ENCODE measurements at places on chromosomes 3 and 15.

DNA sequence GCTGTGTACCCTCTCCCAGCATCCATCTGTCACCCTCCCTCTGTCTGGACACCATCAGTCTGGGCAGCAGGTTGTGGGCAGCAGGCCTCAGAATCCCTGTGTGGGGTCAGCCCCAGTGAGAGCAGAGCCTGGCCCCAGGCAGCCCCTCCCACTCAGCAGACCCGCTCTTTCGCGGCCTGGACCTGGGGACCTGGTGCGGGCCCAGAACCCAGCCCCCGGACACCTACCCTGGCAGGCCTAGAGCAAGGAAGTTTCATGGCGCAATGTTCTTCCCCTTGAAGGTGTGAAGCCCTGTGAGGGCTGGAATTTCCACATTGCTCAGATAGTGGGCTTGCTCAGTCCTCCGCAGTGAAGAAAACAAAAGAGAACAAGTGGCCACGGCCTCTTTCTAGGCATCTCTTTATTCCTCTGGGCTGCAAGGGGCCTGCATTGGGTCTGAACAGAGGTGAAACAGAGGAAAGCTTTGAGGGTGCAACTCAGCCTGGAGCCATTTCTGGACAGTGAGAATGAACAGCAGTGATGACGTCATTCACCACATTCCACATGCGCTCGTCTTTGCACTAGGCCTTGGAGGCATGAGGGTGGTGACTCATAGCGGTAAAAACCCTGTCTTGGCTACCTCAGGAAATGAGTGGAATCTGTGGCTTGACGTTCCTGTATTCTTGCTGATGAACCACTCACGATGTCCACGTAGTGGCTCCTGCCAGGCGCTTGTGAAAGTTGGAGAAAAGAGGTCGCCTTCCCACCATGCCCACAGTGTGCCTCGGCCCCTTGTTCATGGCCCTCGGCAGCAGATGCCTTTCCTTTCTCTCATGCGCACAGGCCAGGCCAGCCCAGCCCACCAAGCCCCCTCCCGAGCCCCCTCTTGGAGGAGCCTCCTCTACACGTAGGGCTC, 66.1 kb downstream of the SLC30A4 start:
- DNase-seq: peak; percentile 85

- DNase-seq: no peak
These were observed 23.6 kb downstream of the PTX3 start for GRCh38 chr3:157460253-157460652.

DNA sequence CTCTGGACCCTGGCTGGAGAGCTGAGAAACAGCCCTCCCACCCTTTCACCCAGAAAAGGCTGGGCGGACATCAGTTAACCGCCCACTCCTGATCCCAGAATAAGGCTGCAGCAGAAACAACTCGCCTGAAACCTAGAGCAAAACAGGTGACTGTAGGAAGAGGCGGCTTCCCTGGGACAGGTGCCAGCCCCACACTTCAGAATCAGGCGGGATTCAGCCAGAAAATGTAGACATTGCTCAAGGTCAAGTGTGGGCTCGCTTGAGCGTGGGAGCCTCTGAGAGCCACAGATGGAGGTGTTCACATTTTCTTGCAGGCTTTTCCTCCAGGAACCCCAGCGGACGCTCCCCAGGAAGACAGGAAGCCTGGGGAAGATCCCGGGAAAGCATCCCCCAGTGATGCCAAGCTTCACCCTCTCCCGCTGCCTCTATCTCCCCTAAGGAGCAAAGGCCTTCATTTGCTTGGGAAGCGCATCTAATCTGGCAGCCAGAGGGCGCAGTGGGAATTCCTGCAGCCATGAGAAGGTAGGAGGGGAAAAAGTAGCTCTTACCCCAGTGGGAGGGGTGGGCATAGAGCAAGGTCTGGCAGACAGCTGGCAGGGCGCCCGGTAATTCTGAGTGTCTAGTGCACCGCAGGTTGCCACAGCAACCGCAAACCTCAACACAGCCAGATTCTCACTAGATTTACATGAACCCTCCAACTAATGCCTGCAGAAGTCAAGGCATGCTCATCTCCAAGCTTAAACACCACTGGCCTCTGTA, 77.7 kb downstream of the OCA2 start:
- no peak for DNase-seq

DNA sequence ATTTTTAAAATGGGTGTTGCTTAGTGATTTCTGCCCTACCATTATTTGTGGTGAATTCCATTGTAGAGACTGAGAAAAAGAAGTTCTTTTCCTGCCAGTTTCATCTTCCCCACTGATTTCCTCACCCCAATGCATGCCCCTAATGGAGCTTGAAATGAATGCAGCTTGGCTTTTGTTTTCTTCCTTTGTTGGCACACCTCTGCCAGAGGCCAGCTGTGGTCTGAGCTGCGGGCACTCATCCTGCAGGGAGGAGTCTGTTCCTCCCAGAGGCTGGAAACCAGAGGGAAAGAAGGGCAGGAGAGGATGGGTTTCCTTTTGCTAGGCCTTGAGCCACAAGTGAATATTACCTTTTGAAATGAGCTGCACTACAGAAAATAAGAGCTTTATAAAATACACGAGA, 9.3 kb upstream of the ST8SIA2 start:
- no peak for DNase-seq

- no peak for DNase-seq
These were observed 61.4 kb downstream of the FRMD4B start for GRCh38 chr3:69324362-69325025.

GRCh38 chr3:111976254-111976653, 2.6 kb upstream of the ABHD10 start:
- no peak for DNase-seq

- DNase-seq: no peak
These were observed 405.0 kb upstream of the TPM1 start for GRCh38 chr15:62637574-62637897.

GRCh38 chr3:57500506-57500905, 43.6 kb downstream of the DNAH12 start:
- no peak for DNase-seq

- no peak for DNase-seq
These were observed 329.3 kb downstream of the TBL1XR1 start for GRCh38 chr3:176867681-176868663.

Data from CD4-positive, alpha-beta T cell treated with Interleukin-1 beta for 1 hour (primary cell).